ENCODE measurements at places on chromosomes 4 and X.

DNA sequence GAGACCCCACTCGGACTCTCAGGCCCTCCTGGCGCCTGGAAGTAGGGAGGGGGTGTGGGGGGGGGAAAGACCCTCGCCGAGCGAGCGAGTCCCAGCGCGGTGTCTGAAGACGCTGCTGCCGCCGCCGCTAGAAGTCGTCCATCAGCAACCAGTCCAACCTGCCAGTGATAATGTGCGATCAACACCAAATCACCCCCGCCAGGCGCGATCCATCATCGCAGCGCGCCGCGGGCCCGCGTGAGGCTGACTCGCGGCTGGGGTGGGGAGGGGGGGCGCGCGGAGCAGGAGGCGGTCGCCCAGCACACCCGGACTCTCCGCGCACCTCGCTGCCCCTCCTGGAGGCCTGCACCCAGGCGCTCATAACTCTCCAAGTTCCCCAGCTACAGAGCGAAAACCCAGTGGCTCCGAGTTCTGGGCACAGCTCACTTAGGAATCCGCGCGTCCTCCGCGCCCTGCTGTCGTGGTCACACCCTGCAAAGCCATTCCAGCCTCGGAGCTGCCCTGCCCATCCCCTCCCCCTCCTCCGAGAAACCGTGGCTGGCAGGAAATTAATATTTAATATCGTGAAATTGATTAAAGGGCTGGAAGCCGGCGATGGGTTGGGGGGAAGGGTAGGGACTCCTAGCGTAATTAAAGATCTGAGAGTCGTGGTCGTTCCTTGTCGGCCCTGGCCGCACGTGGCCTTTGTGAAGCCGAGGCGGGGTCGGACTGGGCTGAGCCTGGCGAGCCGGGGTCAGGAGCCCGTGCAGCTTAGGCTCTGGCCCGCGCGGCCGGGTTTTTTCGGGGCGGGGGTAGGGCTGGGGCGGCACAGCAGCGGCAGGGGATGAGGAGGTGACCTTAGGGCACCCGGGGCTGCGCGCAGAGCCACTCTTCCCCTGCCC, 58.1 kb upstream of the BCOR start:
- no peak for DNase-seq

GRCh38 chr4:168269896-168270295, 48.7 kb downstream of the DDX60 start:
- no peak for DNase-seq

GRCh38 chr4:42488554-42488953, 91.3 kb downstream of the SHISA3 start:
- no peak for DNase-seq

GRCh38 chr4:123825596-123826291, 429.1 kb downstream of the SPRY1 start:
- no peak for DNase-seq

GRCh38 chrX:45198706-45199105, 2.0 kb downstream of the DIPK2B start:
- no peak for DNase-seq

- no peak for DNase-seq
Observed at GRCh38 chrX:1725472-1725871, 110.6 kb downstream of the ASMT start.

- DNase-seq = no peak
Observed at GRCh38 chr4:39521253-39521919, 5.9 kb downstream of the UGDH start.

- no peak for DNase-seq
Observed at GRCh38 chrX:155127940-155128339, 56.6 kb downstream of the BRCC3 start.

DNA sequence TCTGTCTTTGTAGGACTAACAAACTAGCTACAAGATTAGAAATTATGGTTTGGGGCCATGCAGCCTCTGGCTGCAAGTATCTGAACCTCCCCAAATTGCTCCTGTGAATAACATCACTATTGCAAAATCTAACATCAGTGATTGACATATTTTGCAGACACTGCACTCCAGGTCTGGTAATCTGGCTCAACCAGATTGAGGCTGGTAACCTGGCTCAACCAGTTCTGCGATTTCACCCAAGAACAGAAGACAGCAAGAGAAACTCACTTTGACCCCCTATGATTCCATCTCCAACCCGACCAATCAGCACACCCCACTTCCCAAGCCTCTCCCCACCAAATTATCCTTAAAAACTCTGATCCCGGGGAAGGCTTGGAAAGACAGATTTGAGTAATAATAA, 20.9 kb downstream of the SPIN3 start:
- DNase-seq = no peak

DNA sequence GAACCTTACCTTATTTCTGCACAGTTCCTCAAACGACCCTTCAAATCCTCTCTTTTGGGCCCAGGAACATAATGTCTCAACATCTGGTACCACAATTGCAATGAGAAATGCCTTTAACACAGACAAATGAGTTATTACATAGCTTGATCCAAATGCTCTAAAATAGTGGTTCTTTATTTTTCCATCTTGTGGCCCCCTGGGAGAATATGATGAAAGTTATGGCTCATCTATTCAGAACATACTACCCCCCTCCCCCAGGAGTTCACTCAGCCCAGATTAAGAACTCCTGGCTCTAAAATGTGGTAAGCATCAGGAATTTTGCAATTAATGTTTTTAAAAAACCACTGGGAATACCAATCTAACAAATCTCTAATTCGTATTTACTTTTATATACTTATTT, 23.9 kb upstream of the CENPU start:
- DNase-seq = no peak

GRCh38 chr4:38819569-38819968, 15.0 kb upstream of the TLR1 start:
- peak; percentile 29 for DNase-seq

DNA sequence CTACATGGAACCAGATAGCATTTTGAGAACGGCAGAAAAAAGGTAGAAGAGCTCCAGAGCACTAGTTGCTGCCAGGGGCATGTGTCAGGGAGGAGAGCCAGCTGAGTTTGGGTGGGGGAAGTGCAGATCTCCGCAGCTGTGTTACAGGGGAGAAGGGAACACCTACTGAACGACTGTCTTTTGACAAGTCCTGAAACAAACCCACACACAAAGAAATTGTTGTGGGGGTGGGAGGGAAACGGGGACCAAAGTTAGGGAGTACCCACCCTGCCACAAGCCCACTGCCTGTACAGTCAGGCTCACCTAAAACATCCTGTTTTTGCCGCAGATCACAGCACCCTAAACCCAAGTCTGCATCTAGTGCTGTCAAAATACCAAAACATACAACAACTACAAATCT, 55.5 kb downstream of the LEF1 start:
- DNase-seq = no peak

DNA sequence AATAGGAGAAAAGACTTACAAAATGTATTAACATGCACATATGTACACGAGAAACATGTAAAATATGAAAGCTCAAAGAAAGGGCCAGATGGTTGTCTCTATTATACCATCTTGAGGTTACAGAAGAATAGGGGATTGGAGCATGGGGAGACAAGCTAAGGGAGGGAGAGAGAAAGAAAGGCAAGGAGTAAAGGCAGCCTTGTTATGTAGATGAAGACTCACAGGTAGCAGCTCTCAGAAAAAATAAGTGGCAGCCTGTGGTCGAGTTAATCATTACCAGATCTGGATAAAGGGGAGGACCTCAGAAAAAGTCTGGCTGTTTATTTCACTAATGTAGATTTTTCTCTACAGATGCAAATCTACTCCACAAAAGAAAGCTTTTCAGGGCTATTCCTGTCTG, 26.6 kb upstream of the PPP1R2C start:
- DNase-seq = no peak
